ENCODE measurements at places on chromosomes 6 and 20. TPM values are rescaled to one million over a fixed set of nuclear protein-coding genes. Genes with fewer than 3 reads are reported as not detected.

The SUMO4 gene
- total RNA-seq, result 2.8 TPM

The OSBPL2 gene
- total RNA-seq, result 32.1 TPM

The TREM2 gene
- not detected for total RNA-seq

The TAGAP gene
- total RNA-seq, result 0.11 TPM

The VGLL2 gene
- not detected for total RNA-seq

The UNC5CL gene
- 1.2 TPM for total RNA-seq

The VIP gene
- not detected for total RNA-seq

The SLC22A1 gene
- total RNA-seq, result 3.3 TPM

The SCRT2 gene
- total RNA-seq, result 0.50 TPM

The HDGFL1 gene
- not detected for total RNA-seq

GRCh38 chr6:116840091-116840490, 11.2 kb upstream of the GPRC6A start:
- peaks cover 4% of the 10 kb centered on the region for H3K27me3 ChIP-seq
- H3K4me1 ChIP-seq, result no peaks in the 10 kb centered on the region
- no peak for DNase-seq
- no peaks in the 10 kb centered on the region for H3K36me3 ChIP-seq

DNA sequence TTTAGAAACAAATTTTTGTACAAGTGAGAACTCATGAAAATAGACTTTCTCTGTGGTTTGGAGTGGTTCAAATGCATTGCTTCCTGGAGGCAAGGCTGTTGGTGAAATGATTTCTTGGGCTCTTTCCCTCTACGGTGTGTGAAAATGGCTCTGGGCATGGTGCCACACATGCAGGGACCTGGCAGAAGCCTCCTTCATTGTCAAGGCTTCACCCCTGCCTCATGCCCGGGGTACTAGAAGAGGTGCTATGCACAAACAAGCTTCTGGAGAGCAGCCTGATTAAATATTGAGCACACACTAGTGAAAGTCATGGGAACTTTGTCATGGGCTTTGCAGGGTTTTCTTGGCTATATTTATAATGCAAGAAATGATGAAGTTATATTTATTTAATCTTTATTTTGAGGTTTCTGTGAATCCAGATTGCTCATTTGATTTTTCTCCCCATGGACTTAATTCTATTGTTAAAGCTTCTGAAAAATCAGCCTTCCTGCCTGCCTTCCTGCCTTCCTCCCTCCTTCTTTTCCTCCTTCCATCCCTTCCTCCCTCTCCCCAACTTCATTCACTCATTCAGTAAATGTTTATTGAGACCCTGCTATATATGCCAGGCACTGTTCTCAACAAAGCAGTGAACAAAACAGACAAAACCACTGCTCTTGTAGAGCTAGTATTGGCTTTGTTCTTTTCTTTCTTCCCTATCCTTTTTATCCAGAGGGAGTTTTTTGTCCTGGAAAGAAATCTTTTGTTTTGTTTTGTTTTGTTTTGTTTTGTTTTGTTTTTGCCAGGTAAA, 21.0 kb downstream of the C6orf89 start:
- H3K4me1 ChIP-seq, result no peaks in the 10 kb centered on the region
- no peak overlapping the region for H3K4me3 ChIP-seq
- no peaks in the 10 kb centered on the region for H3K36me3 ChIP-seq
- no peaks in the 10 kb centered on the region for H3K27me3 ChIP-seq
- no peak for DNase-seq

DNA sequence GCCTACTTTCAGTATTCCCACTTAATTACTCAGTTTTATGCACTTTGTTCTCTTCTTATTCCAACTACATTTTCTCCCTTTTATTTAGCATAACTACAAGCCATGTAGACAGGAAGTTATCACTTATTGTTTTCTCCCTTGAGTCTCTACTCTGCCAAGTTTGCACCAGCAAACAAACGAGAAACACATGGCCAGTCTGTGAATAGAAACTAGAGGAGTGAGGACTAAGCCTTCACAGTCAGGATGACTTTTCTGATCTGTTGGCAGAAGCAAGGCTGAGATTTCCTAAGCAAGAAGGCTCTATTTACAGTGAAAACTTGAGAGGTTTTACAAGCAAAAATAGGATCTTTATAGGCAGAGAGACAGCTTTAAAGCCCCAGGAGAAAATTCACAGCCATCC, 69.8 kb upstream of the TINAG start:
- no peak overlapping the region for H3K4me3 ChIP-seq
- no peaks in the 10 kb centered on the region for H3K27me3 ChIP-seq
- DNase-seq, result peak; percentile 92
- no peaks in the 10 kb centered on the region for H3K36me3 ChIP-seq

DNA sequence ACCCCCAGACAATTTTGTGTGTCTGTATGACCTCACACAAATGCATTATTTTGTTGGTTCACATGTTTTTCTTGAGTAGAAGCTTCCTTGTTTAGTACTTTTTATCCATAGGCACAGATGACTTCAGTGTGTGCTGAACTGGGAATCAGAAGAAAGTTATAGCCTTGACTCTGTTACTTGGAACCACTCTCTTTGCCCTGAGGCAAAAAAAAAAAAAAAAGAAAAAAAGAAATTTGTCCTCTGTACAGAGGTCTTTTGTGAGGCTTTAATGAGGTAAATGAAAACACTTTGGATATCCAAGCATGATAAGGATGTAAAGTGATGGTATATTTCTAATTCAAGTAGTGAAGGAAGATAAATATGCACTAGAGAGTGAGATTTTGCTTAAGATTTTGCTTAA, 51.9 kb downstream of the TRMT11 start:
- peaks cover 15% of the 10 kb centered on the region for H3K36me3 ChIP-seq
- H3K27me3 ChIP-seq, result no peaks in the 10 kb centered on the region
- H3K4me1 ChIP-seq, result no peaks in the 10 kb centered on the region
- no peak overlapping the region for H3K4me3 ChIP-seq
- H3K27ac ChIP-seq, result no peak overlapping the region

DNA sequence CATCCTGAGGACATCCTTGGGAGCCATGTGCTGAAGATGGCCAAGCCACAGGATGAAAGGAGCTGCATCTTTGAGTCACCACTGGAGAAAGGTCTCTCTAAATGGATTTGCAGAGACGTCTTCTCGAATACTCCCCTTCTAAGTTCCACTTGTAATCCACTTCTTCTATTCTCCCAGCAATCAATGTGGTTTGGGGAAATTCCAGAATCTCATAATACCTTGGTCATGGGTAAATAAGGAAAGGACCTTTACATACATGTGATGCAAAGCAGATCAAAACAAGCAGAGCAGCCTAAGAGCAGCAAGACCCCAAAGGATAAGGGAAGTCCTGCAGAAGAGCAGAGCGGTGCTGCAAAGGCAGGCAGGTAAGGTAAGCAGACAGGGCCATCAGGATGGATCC, 35.3 kb downstream of the TRIM38 start:
- no peaks in the 10 kb centered on the region for H3K27me3 ChIP-seq
- no peak for DNase-seq
- no peaks in the 10 kb centered on the region for H3K36me3 ChIP-seq
- H3K4me1 ChIP-seq, result no peaks in the 10 kb centered on the region
- H3K27ac ChIP-seq, result no peak overlapping the region

- no peaks in the 10 kb centered on the region for H3K4me1 ChIP-seq
- H3K4me3 ChIP-seq, result peak overlapping the region; percentile 8
- DNase-seq, result peak; percentile 23
- no peaks in the 10 kb centered on the region for H3K36me3 ChIP-seq
These were observed 6.1 kb downstream of the UBD start for GRCh38 chr6:29553268-29554057.

GRCh38 chr6:43823879-43824702, 54.1 kb downstream of the VEGFA start:
- H3K27me3 ChIP-seq, result no peaks in the 10 kb centered on the region
- peaks cover 14% of the 10 kb centered on the region for H3K4me1 ChIP-seq
- H3K27ac ChIP-seq, result no peak overlapping the region
- peak; percentile 21 for DNase-seq

DNA sequence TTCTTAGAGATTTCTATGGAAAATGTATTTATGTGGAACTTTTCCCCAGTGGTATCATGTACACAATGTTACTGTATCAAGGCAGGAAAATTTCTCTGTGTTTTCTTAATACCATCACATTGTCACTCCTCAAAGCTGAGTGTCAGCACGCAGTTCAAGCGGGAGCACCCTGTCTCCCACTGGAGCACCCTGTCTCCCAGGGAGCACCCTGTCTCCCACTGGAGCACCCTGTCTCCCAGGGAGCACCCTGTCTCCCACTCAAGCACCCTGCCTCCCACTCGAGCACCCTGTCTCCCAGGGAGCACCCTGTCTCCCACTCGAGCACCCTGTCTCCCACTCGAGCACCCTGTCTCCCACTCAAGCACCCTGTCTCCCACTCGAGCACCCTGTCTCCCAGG, 51.3 kb downstream of the PSMG4 start:
- no peak overlapping the region for H3K27ac ChIP-seq
- H3K36me3 ChIP-seq, result no peaks in the 10 kb centered on the region
- H3K27me3 ChIP-seq, result no peaks in the 10 kb centered on the region
- no peak overlapping the region for H3K4me3 ChIP-seq

DNA sequence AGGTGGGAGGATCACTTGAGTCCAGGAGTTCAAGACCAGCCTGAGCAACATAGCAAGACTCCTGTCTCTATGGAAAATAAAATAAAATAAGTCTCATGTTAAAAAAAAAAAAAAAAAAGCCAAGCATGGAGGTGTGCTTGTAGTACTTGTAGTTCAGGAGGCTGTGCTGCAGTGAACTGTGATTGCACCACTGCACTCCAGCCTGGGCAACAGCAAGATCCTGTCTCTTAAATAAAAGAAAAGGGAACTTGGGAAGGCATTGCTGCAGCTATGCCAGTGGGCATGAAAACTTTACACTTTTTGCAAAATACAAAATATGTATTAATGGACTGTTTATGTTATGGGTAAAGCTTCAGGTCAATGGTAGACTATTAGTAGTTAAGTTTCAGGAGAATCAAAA, 37.5 kb upstream of the REV3L start:
- H3K36me3 ChIP-seq, result no peaks in the 10 kb centered on the region
- no peaks in the 10 kb centered on the region for H3K27me3 ChIP-seq
- no peak for DNase-seq
- H3K4me1 ChIP-seq, result peaks cover 38% of the 10 kb centered on the region

GRCh38 chr6:136723780-136724179, 68.5 kb downstream of the MAP3K5 start:
- H3K4me1 ChIP-seq, result no peaks in the 10 kb centered on the region
- peak; percentile 44 for DNase-seq
- H3K4me3 ChIP-seq, result no peak overlapping the region
- H3K27me3 ChIP-seq, result no peaks in the 10 kb centered on the region
- no peak overlapping the region for H3K27ac ChIP-seq

DNA sequence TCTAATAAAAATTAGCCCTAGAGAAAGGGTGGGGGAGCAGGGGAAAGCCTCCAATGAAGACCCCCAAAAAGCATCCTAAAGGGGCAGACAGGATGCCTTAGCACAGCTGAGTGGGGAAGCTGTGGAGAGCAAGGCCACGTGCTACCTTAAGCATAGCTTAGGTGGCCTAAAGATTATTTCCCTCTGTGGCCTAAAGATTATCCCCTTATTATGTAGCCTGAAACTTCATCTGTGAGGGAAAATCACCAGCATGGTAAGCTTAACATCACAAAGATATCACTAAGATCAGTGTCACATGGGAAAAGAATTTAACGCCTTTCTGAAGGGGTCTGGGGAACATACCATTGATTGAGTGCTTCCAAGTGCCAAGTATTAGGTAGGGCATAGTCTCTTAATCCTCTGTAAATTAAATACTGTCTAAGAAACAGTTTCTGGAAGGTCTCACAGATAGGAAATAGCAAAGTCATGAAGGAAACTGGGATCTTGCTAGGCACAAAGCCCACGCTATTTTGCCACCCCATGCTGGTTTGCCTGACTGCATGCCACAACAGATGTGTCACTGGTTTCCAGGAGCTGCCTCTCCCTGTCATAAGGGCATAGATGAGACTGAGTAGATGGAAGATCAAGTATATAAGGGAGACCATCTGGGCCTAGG, 170.0 kb downstream of the HACE1 start:
- H3K27me3 ChIP-seq, result no peaks in the 10 kb centered on the region
- H3K36me3 ChIP-seq, result no peaks in the 10 kb centered on the region
- H3K4me1 ChIP-seq, result peaks cover 18% of the 10 kb centered on the region
- H3K27ac ChIP-seq, result peak overlapping the region; percentile 60
- no peak overlapping the region for H3K4me3 ChIP-seq

DNA sequence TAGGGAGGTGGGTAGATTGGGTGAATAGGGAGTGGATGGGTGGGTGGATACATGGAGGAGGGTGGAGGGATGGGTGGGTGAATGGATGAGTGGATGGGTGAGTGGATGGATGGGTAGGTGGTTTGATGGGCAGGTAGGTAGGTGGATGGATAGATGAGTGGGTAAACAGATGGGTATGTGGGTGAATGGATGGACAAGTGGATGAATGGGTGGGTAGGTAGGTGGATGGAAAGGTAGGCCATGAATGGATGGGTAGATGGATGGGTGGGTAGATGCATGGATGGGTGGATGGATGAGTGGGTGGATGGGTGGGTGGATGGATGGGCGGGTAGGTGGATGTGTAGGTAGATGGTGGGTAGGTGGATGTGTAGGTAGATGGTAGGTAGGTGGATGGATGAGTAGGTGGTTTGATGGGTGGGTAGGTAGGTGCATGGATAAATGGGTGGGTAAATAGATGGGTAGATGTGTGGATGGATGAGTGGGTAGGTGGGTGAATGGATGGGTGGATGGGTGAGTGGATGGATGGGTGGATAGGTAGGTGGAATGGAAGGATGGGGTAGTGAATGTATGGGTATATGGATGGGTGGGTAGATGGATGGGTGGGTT, 51.4 kb downstream of the NPEPL1 start:
- H3K36me3 ChIP-seq, result no peaks in the 10 kb centered on the region
- peaks cover 50% of the 10 kb centered on the region for H3K27me3 ChIP-seq
- H3K4me1 ChIP-seq, result no peaks in the 10 kb centered on the region
- DNase-seq, result no peak
- no peak overlapping the region for H3K27ac ChIP-seq
- no peak overlapping the region for H3K4me3 ChIP-seq

DNA sequence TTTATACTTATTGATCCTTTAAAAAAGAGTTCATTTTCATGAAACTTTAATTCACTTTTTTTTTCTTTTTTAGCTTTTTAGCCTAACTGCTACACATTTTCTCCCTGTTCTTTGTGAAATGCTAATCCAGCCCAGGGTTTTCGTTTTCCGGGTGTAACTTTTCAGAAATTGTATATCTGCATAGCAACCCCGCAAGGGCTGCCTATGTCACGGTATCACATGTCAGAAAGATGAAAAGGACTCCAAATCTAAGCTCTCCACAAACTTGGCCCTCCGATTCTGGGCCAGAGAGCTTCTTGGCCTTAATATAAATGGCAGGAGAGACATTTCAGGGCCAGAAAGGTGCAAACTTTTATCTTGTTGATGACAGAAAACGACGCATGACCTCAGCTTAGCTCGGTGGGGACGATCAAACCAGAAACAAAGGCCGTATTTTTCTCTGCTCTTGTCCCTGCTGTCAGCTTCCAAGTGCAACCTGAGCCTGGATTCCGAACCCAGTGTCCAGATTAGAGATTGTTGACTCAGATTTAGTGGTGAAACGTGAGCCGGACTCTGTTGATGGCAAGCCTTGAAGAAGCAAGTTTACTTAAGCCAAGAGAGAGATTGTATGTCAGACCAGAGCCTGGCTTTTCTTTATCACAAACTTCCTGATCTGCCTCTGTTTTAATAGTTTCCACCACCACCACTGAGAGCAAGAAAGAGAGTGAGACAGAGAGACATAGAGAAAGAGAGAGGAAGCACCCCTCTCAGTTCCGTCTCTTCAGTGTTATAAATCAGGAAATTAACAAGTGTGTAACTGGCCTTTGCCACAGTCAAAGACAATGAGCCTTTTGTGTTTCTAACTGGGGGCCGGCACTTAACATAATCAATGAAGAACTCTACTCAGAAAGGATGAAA, 157.8 kb downstream of the SCML4 start:
- H3K4me3 ChIP-seq, result no peak overlapping the region
- no peaks in the 10 kb centered on the region for H3K36me3 ChIP-seq
- H3K27me3 ChIP-seq, result no peaks in the 10 kb centered on the region
- no peak for DNase-seq
- no peaks in the 10 kb centered on the region for H3K4me1 ChIP-seq
